Kidney epithelial cell (primary cell): ENCODE measurements at places on chromosomes 1 and 21.

- no peak for DNase-seq
Measured at GRCh38 chr21:33856893-33857527, 58.6 kb downstream of the ATP5PO start.

DNA sequence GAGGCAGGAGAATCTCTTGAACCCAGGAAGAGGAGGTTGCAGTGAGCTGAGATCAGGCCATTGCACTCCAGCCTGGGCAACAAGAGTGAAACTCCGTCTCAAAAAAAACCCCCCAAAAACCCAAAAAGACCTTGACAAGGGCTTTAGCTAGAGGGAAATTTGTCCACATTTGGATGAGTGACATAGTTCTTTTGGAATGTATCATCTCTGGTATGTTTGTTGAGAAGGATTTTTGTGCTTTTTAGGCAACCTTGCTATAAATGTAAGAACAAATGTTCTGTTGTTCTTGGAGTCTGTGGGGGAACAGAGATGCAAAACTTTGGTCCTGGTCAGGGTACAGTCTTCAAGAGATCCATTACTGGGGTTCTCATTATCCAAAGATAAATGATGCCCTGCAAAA is 28.9 kb downstream of the INAVA start:
- DNase-seq, result no peak

DNA sequence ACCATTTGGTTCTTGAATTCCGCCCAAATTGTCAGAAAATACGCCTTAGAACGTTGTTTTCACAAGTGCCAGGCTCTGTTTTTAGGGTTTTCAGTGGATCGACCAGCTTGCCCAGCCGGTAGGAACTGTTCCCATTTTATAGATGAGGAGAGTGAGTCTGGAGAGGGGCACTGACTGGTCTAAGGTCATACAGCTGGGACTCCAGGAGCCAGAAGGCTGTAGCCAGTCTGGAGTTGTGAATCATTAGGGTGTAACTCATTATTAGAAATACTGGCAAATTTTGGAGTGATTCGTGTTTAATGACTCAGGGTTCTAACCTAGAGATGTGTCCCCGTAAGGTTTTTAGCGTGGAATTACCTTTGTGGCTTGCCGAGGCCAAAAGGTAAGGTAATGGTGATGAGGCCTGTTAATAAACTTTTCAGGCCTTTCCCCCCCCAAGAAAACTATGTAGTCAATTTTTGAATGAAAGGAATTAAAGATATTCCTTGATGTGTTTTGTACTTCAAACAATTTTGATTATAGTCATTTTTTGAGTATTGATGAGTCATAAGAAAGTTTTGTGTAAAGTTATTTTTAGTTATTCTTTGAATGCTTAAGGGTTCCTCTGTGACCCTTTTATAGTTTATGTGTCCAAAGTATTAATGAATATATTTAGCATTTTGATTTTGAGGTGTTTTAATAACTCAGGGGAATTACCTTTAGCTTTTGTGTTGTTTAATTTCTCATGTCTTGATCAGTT is 2.1 kb downstream of the DYRK1A start:
- no peak for DNase-seq

GRCh38 chr1:43564551-43565348 is 34.1 kb downstream of the PTPRF start:
- no peak for DNase-seq

DNA sequence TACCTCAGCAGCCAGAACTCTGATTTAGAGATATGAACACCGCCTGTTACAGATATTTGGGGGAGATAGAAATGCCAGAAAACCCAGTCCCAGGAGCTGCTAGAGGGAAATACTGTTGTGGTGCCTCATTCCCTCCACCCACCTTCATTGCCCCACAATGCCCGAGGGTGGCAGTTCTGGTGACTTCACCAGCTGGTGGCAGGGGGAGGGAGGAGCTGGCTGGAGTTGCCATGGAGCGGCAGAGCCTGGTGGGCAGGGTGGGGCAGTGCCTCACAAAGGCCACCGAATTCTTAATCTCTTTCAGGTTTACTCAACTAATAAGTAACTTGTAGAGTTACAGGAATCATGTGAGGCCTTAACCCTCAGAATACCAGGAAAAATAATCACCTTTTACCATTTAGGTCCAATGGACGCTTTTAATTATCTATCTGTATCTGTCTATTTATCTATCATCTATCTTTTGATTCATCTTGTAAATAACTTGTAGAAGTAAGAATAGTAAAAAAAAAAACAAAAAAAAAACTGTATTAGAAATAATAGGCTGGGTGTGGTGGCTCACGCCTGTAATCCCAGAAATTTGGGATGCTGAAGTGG is 11.7 kb upstream of the S100A11 start:
- peak; percentile 81 for DNase-seq

- DNase-seq, result no peak
Measured at GRCh38 chr1:188641566-188642211, 1812.9 kb downstream of the PLA2G4A start.

- DNase-seq, result no peak
Measured at GRCh38 chr1:104746994-104747393, 997.3 kb downstream of the AMY1C start.

DNA sequence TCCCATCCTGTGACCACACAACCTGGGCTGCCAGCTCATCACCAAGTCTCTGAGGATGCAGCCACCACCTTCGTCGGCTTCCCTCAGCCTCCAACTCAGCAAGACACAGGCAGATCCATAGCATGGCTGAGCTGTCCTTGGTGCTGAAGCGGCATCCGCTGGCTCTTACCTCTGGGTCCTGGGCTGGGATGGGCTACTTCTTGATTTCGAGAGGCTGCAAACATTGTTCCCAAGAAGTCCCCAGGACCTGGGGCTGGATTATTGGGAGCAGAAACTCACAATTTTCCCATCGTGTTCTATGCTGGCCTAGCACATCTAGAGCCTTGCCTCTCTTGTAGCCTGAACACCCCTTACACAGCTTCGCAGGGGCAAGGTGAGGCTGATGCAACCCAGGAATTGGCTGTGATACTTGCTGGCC is 24.9 kb upstream of the C1QA start:
- DNase-seq, result peak; percentile 32

DNA sequence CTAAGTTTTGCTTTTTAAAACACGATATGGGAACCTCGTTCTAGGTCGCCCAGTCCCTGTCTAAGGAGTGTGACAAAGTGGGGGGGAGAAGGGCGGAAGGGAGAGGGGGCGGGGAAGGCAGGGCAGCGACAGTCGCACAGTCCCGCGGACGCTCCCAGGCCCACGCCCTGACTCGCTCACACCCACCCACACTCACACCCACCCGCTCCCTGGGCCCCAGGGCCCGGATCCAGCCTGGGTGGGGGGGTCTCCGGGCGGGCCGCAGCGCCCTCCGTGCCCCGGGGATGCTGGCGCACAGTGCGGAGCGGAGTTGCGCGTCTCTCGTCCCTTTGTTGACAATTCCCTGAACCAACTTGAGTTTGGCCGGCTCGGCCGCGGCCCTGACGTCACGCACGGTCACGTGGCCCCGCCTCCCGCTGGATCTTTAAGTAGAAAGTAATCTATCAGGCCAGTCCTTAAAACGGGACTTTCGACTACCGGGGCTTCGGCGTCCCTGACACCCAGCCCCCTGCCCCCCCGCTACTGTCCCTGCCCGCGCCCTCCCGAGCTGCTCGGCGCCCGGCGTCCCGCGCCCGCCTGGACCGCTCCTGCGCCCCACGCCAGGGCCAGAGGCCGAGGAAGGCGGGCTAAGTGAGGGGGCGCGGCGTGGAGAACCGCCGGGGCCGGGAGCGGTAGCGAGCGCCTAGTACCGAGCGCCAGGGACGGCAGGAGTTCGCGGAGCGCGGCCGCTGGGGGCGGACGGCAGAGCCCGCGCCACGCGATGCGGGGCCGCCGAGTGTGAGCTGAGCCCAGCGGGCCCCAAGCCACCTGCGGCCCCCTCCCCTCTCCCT is at the start of gene FOXD3:
TSS of gene FOXD3 (plus strand) at position 454 of the 830 bp plus-strand sequence. CDS start 492 bp downstream, outside the sequence.
- DNase-seq, result no peak
